ENCODE measurements at places on chromosomes 6 and 20.
A peak's percentile ranks its signal among the peaks of the same experiment; 100 is the strongest.

- no peak for DNase-seq
Measured at GRCh38 chr6:148736774-148737412, 9.9 kb upstream of the UST start.

- DNase-seq: peak; percentile 51
Measured at GRCh38 chr6:159692303-159693127, 526 bp downstream of the SOD2 start.

DNA sequence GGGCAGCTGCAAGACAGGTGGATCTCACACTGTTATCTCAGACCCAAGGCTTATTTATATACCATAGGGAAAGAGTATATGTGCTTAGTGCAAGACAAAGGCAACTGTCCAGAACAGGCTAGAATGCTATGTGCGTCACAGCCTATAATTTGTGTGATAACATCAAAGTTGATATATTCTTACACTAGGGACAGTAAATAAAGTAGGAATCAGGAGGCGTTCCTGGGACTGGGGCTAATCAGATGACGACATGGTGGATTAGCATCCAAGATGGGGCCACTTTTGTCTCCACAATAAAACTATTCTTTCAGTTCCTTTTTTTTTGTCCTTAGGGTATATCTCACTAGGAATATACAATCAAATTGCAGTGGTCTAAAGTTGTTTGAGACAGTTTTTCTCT lies 54.9 kb upstream of the IER3 start:
- no peak for DNase-seq

GRCh38 chr20:8454137-8454712 lies 322.2 kb downstream of the PLCB1 start:
- DNase-seq: peak; percentile 96

DNA sequence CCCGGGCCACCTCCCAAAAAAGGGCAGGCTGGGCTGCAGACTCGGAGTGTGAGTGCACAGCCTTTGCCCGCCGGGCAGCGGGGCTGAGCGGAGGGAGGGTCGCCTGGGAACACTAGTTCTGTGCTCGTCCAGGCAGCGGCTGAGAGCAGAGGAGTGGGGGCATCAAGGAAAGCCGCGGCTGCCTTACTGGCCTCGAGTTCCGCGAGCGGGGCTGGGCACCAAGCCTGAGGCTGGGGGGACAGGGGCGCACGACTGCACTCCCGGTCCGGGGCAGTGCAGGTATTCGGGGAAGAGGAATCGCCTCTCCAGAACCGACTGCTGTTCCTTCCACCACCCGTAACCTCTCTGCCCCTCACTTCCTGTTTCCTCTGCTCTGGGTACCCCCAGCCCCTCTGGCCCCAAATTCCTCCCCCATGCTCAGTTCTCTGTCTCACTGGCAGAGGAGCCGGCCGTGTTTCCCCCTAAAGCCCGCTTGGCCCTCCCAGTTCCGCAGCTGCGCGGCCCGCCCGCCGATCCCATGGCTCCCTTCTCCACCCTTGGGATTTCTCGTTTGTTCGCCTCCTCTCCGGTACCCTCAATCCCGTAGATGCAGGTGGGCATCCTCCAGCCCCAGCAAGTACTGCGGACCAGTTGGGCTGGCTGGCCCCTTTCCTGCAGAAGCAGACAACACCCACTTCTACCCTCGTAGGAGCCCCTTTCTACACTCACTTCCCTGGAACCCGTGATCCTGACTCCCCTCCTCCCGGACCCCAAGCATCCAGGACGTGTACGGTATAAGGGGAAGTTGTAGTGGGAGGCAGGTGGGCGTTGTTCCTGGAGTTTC lies 5.1 kb downstream of the RING1 start:
- DNase-seq: no peak

All from HCEC 1CT (cell line).